NCI-H1417 (cell line): ENCODE measurements at places on chromosomes 16 and 17.

DNA sequence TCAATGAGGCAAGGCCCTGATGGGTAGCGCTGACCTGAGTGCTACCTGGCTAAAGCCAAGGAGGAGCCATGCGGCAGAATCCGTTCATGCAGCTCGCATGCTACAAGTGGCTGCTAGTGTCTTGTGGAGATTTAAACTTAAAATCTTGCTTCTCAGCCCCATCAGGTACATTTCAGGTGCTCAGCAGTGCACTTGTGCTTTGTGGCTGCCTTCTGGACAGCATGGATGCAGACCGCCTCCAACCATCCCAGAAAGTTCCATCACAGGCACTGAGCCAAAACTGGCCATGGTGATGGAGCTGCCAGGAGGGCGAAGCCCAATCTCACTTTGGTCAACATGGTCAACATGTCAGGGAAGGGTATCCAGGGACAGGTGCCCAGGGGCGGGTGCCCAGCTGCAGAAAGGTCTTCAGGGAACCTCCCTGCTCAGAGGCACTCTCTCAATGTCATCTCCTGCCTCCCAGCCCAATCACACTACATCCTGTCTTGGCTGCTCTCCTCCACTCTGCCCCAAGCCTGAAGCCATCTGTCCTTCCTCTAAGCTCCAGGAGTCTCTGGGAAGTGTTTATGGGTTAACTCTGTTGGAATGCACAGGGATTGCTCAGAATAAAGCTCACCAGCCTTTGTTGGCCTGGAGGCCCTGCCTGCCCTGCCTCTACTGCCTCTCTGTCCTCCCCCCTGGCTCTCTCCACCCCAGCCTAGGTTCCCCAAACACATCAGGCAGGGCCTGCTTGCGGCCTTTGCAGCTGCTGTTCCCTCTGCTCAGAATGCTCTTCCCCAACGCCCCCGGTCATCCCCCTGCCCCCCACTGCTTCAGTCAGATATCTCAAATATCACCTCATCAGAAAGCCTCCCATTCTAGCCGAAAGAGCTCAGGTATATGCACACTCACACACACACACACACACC lies 18.3 kb upstream of the TNFRSF13B start:
- DNase-seq = no peak

- DNase-seq = no peak
These were observed 93.8 kb upstream of the PLEKHM1 start for GRCh38 chr17:45584092-45585036.

DNA sequence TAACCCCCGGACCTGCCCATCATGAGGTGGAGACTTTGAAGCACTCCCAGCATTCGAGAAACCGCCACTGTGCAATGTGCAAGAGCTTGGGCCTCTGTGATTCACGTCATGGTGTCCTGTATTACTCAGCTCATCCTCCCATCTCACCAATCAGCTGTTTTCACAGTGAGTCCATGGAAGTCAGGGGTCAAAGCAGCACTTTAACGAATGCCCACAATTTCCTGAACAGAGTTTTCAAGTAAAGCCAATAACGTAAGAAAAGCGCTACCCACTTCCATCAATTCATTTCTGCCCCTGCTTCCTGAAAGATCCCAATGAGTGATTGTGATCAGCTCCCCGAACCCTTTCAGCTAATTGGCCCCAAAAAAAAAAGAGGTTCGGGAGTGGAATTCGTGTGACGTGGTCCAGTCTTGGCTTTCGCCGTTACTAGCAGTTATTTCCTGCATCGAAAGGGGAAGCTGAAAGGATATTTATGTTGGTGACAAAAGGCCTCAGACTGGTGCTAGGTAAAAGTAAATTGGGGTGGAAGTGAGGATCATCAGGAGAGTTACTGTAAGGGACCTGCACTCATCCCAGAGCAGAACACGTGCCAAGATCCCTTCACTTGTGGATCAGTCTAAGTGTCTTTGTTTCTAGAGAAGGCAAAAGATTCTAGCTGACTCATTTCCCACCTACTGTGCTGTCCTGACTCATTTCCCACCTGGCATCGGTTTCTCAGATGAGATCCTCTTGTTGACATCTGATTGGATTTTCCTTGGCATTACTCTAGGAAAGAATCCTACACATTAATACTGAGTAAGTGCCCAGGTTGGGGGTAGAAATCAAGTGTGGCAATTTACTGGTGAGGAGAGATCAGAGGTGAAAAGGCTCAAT lies 136.7 kb upstream of the NUDT7 start:
- DNase-seq = peak; percentile 9

GRCh38 chr17:70597774-70598173 lies 428.4 kb downstream of the KCNJ2 start:
- DNase-seq = peak; percentile 72

DNA sequence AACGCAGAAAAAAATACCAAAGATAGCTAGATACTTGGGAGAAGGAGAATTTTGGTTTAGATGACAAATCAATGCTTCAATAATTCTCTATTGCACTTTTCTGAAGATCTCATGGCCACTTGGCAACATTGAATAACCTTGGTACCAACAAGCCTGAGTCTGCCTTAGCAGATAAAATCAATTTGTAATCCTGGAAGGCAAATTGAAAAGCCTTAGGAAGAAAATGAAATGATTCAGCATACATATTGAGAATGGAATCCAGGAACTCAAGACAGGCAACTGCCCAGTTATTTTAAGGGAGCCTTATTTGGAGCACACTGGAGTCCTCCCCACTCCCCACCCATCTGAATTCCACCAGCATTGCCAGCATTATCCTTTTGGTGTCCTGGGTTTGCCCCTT lies 109.3 kb upstream of the SOX9 start:
- DNase-seq = no peak

- no peak for DNase-seq
These were observed 516.8 kb downstream of the MAF start for GRCh38 chr16:79083508-79084299.

GRCh38 chr16:47712276-47713224 lies 251.4 kb downstream of the PHKB start:
- DNase-seq = no peak

DNA sequence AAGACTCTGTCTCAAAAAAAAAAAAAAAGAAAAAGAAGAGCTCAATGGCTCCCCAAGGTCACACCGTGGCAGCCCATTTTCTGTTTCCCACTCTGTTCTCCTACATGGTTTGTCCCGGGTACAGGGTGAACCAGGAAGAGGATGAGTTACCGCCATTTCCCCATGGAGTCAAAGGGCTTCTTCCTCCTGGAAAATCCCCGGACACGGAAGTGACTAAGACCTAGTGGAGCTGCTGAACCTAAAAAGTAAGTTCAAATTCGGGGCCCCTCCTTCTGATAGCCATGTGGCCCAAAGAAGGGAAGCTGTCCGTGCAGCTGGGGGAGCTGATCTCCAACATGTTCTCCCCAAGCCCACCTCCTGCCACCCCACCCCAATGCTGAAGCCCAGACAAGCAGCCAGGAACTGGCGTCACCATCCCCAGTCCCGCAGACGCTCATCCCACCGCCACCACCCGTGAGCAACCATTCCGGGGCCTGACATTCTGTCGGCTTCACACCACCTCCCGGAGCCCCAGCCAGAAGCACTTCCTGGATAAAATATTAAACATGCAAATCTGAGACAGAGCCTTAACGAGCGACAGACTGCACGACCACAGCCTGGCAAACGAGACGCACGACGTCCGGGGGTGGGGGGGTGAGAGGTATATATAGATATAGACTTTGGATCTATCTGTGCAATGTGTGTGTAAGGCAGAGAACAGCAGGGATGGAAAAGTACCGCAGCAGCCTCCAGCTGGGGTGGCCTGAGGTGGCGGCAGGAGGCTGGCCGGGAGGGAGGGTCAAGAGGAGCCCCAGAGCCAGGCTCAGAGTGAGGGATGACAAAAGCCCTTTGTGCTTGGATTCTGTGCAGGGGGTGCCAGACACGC lies 17.6 kb downstream of the EPOP start:
- no peak for DNase-seq

GRCh38 chr17:40824015-40824832 lies 1.8 kb upstream of the KRT10 start:
- no peak for DNase-seq

GRCh38 chr16:88284626-88285513 lies 97.9 kb upstream of the ZNF469 start:
- DNase-seq = no peak

GRCh38 chr17:35913609-35914008 lies 17.0 kb downstream of the RDM1 start:
- no peak for DNase-seq
